ENCODE measurements at places on chromosomes 2 and 18. TPM values are rescaled to one million over a fixed set of nuclear protein-coding genes. Genes with fewer than 3 reads are reported as not detected.

DNA sequence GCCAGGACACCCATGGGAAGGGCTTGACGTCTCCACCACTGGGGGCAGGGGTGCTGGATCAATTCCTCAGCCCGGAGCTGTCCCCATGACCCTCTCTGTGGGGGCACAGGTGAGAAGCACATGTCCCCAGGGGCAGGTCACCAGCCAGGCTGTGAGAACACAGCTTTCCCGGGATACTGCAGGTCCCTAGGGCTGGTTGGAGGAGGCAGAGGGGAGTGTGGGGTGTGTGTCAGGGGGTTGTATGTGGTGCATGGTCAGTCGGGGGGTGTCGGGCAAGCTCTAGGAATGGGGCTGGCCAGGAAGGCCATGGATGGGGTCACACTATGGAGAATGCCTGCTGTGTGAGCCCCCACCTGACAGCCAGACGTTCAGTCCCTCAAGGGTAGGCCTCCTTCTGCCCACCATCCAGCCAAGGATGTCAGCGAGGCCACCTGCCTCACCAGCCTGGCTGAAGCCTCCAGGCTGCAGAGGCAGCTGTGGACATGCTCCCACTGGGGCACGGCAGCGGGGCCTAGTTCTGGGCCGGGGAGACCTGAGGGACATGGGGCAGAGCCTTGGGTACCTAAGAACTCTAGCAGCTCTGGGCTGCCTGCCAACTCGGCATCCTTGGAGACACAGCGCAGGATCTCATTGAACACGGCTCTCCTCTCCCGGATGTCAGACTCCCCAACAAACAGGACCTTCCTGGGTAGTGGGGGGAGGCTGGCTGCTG lies 10.3 kb downstream of the HS1BP3 start:
- DNase-seq, result no peak

DNA sequence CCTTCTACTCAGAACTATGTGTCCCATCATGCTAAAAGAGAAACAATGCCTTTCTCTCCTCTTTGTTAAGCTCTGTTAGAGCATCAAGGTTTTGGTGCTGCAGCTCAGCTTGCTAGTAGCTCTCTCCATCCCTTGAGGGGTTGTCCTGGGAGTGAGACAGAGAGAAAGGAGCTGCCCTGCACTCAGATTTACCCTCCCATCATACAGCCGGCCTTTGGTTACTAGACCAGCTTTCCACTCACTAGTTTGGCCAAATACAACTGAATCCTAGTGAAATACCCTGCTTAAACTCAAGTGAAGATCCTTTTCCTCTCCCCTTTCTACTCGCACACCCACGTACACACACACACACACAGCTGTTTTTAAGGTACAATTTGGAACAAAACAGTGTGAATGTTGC lies 2.3 kb upstream of the CHN1 start:
- no peak for DNase-seq

GRCh38 chr2:20353241-20353992 lies 2.8 kb upstream of the PUM2 start:
- DNase-seq, result no peak

DNA sequence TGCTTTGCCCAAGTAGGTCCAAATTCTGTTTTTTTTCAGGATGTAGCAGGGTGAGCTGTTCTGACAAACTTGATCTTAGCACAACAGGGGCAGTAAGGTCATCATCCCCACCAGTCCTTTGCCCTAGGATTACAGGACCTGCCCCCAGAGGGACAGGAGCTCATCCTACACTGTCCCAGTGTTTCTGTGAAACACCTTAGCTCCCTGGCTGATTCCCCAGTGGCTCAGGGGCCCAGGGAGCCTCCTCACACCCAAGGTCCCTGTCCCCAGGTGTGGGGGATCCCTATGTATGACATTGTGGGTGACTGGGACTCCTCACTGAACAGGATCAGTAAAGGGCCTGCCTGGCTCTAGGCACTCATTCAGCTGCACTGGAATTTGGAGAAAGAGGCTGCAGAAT lies 191.2 kb downstream of the ANKRD30B start:
- no peak for DNase-seq

DNA sequence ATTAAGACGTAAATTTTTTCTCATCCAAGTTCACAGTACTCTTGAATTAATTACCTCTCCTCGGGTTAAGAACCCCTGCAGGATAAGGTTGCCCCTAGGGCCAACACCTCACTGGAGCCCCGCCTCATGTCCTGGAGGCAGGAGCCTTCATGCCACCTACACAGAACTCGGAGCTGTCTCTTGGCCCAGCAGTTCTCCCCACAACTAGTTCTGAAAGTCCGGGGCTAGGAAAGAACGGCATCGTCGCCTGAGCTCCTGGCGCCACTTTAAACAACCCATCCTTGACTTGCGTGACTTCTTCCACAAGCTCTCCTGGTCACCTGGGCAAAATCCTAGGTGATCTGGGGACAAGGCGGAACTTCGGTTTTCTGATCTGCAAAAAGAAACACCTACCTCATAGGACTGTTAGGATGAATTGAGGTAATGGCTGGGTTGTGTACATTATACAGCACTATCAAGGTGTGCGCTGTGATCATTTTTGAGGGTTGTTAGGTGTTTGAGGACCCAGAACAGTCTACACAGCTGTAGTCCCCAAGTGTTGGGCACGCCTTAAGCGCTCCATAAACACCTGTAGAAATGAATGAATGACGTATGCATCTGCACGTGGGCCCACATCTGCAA lies 641 bp upstream of the ITGA6 start:
- no peak for DNase-seq

- DNase-seq, result peak; percentile 7
These were observed 32.2 kb downstream of the QPCT start for GRCh38 chr2:37376421-37377186.

Gene AQP12B
- total RNA-seq, result not detected

- no peak for DNase-seq
These were observed 1.8 kb downstream of the TMX3 start for GRCh38 chr18:68713131-68713530.

Gene NEUROD1
- not detected for total RNA-seq

DNA sequence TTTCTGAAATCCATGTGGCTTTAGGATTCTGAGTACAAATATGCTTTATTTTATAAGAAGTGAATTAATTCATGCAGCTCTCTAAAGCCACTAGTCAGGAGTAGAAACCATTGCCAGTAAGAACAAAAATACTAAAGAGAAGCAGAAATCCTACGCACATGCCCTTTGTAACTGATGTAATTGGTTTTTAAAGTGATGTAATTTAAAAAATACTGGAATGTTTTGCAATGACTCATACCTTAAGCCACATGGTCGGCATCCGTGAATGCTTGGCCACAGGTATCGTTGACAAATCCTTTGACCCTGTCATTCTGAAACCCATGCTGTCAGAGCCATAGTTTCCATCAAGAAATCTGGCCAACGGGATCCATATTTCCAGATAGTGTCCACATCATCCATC lies 213.3 kb downstream of the ACKR3 start:
- no peak for DNase-seq

DNA sequence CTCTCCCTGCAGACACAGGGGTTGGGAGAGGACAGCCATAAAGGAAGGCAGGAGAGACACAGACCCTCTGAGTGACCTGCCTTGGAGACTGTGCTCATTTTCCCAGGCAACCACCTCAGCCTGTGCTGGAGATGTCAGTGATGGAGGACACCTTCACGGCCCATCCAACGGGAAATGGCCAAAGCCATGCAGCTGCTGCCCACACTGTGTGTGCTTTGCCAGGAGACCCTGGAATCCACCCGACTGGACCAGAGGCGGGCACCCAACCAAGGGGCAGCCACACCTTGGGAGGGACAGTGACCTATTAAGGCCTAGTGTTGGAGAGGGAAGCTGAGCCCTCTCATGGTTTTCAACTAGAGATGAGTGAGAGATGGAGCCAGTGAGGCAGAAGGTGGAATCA lies 192.5 kb downstream of the SMAD2 start:
- peak; percentile 30 for DNase-seq

DNA sequence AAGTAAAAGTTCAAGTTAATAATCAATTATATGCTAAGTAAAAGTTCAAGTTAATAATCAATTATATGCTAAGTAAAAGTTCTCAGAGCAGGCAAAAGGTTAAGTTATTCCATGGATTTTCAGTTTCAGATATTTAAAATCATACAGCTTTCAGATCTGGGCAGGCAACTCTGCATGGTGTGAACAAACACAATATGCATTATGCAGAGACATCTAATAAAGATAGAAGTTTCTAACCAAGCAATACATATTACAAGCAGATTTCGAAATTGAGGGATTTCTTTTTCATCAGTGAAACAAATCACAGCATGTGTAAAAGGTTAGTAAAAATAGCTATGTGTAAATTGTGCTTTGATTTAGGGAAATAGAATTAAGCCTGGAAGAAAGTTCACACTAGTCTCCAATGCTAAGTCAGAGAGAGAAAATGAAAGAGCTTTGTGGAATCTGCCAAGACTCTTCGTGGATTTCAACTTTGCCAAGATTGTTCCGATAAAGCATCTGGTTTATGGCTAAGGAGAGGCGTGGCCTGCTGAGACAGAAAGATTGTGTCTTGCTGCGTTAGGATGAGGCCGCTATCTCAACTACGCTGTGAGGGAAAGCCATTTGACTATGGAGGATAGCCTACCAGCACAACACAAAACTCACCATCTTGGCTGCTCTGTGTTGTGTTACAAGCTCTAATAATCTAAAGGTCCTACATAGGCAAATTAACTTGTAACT lies 60.1 kb upstream of the SLC16A14 start:
- DNase-seq, result no peak

GRCh38 chr2:79980116-79980515 lies 324.4 kb downstream of the LRRTM1 start:
- DNase-seq, result no peak

DNA sequence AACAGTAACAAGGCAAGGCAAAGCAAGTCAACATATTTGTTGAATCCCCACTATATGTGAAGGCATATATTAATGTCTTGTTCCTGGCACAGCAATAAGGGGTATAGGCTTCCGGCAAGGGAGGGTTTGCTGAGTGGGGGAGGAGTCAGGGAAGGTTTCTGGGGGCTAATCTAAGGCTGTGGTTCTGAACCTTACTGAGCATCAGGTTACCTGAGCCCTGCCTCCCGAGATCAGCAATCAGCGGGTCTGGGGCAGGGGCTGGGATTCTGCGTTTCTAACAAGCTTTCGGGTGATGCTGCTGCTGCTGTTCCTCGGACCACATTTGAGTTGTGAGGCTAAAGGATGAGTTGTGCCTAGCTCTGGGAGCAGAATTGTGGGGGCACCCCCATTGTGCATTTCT lies 401.7 kb upstream of the SPRED2 start:
- DNase-seq, result no peak

DNA sequence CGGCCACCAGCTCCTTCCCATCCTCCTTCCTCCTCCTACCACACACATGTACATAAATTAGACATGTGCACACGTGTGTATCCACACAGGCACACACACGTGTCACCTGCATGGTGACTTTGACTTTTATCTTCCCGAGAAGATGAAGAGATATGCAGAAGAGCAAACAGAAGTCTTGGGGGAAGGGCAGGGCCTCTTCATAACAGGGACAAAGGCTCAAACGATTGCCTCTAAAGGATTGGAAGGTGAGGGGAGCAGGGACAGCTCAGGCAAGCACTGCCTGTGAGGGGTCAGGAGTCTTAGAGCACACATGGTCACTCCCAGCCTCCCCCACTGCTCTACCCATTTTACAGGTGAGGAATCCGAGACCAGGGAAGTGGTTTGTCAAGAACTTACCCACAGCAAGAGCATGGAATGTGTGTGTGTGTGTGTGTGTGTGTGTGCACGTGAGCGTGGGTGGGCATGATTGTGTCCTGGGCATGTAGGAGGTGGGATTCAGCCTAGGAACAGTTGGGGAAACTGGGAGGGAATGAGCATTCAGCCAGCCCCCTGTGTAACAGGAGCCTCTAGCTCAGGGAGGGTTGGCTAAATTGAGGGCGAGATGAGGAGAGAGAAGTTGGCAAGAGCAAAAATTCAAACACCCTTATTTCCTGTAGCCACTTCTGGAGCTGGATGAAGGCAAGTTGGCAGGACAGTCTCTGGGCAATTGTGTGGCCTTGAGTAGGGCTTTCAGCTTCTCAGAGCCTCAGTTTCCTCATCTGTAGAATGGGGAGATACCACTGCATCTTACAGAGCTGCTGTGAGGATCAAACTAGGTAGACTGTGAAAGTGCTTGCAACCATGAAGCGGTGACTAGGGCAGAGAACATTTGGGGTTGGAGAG lies 24.2 kb downstream of the CIB4 start:
- no peak for DNase-seq

Gene ARPC2
- 198 TPM for total RNA-seq

DNA sequence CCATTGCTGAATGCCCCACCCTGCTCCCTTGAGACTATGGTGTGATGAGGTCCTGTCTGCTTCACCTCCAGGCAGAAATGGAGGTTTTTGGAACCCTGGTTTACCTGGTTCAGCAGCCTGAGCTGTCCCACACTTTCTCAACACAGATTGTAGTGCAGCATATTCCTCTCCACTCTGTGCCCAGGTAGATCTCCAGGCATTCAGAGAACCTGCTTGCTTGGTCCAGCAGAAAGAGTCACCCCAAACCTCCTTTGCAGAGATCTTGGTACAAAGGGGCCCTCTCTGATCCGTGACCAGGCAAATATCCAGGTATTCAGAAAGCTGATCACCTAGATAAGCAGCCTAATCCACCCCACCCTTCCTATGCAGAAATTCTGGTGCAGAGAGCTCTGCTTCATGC lies 1288.2 kb upstream of the CRIM1 start:
- DNase-seq, result no peak

DNA sequence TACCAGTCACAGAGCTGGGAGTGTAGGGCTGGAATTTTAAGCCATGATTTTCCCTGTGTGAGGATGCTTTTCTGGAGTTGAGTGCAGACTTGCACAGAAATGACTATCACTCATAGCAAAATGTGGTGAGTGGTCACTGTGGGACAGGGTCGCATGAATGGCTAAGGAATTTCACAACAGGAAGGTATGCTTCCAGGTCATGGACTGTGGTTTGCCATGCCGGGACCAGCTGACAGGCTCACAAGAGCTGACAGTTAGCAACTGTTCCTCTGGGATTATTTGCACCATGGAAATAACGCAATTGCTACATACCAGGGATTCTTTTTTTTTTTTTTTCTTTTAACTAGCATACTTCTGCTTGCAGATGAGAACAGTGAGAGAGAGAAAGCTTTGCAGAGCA lies 3.8 kb upstream of the UXS1 start:
- DNase-seq, result no peak

GRCh38 chr2:219017201-219017931 lies 23.9 kb downstream of the CFAP65 start:
- DNase-seq, result no peak

Gene RNF152
- 2.2 TPM for total RNA-seq

DNA sequence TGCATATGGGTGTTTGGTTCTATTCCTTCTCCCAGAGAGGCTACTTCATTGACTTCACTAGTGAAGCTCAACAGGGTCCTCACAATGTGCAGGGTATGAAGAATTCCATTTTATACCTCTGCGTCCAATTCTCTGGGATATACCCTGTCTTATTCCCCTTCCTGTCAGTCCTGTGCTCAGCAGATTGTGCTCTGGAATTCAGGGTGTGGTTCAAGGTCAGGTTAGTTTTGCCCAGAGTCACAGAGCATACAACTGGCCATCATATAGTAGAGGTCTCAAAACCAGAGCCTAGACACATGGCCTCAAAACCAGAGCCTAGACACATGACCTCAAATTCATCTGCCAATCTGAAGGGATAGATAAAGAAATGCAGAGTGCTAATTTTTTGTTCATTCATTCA lies 38.8 kb upstream of the VIT start:
- no peak for DNase-seq
